ENCODE measurements at places on chromosomes 13 and 19. TPM values are rescaled to one million over a fixed set of nuclear protein-coding genes. Genes with fewer than 3 reads are reported as not detected.

ADAMTSL5 gene
- 0.99 TPM for total RNA-seq

DHRS12 gene
- total RNA-seq, result 26.9 TPM

CDX2 gene
- not detected for total RNA-seq

S1PR2 gene
- total RNA-seq, result 13.0 TPM

SPACA4 gene
- total RNA-seq, result not detected

WTIP gene
- total RNA-seq, result 19.1 TPM

- DNase-seq, result no peak
Measured at GRCh38 chr19:1081301-1082164, 13.6 kb downstream of the POLR2E start.

DNA sequence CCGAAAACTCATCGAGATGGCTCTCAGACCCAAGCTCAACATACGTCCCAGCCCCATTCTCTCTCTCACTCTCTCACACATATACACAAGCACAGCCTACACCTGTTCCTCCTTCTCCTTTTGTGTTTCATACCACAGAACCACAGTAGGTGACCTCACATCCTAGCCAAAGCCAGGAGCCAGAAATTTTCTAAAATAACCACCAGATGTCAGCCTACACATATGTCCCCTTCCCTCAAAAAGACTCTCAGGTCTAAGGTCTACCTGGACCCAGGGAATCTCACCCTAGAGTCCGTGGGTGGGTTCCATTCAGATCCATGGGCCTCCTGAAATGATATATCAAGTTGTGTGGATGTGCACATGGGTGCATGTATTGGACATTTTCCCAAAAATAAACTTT, 104.2 kb upstream of the IPO5 start:
- no peak for DNase-seq

- no peak for DNase-seq
Measured at GRCh38 chr19:54616821-54617560, 13.3 kb upstream of the LILRB1 start.

DNA sequence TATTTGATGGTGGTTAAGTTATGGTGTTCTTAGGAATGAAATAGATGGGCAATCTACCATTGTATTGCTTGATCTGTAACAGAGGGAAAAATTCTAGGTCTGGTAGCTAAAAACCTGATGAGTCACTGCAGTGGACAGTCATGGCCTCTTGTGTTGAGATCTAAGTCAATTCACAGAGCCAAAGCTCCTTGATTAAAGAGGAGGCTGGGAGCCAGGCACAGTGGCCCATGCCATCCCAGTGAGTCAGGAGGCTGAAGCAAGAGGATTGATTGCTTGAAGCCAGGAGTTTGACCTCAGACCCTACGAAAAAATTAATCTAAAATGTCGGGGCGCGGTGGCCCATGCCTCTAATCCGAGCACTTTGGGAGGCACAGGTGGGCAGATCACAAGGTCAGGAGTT, 67.1 kb upstream of the KPNA3 start:
- no peak for DNase-seq

- no peak for DNase-seq
Measured at GRCh38 chr13:21638319-21639282, 32.3 kb upstream of the FGF9 start.

- DNase-seq, result no peak
Measured at GRCh38 chr13:106418556-106418955, 116.9 kb downstream of the EFNB2 start.

GRCh38 chr13:50691681-50692263, 151.7 kb downstream of the DLEU7 start:
- DNase-seq, result no peak

- no peak for DNase-seq
Measured at GRCh38 chr13:38914070-38914469, 76.6 kb downstream of the STOML3 start.

- DNase-seq, result no peak
Measured at GRCh38 chr13:48400090-48400694, 12.7 kb downstream of the LPAR6 start.

GRCh38 chr13:22877421-22877820, 303.4 kb upstream of the SGCG start:
- no peak for DNase-seq

DNA sequence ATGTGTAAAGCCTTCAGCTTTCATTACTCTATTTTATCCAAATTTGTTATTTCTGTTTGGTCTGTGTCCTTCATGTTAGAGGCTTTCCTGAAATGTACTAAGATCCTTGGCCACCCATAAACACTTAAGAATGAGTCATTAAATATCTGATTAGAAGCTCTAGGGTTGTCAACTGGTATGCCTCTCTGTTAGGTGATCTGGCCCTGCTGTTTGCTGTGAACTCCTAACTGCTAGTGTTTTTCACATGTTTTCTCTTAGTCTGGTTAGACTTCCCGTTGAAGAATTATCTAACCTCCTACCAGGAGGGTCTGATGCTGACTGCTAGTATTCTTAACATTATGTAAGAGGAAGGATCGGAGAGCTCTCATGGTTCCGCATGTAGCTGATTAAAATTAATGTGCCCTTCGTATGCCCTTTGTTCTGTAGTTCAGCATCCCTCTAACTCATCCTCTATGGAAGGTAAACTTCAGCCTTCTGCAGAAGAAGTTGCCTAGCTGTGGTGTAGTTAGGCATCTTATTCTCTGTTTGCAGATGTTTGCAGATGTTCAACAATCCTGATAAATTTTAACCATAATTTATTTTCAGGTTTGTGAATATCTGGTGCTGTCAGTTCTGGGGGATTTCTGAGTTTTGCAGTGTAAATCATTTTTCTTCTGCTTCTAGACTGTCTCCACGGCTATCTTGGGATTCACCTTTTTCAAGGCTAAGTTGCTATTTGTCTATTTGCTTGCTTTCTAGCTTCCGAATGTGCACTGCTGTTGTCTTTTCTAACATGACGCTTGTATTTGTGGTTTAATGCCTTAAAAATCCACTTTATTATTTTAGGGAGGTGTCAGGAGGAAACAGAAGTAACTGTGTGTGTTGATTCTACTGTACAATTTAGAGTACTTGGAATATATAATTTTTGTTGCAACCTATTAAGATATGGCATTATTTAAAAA, 207.2 kb upstream of the SPRY2 start:
- no peak for DNase-seq

GRCh38 chr13:101917833-101918661, 465.6 kb downstream of the ITGBL1 start:
- no peak for DNase-seq

GRCh38 chr19:991932-992669, 8.0 kb downstream of the WDR18 start:
- no peak for DNase-seq

- DNase-seq, result no peak
Measured at GRCh38 chr19:38531515-38531914, 86.2 kb downstream of the MAP4K1 start.

DNA sequence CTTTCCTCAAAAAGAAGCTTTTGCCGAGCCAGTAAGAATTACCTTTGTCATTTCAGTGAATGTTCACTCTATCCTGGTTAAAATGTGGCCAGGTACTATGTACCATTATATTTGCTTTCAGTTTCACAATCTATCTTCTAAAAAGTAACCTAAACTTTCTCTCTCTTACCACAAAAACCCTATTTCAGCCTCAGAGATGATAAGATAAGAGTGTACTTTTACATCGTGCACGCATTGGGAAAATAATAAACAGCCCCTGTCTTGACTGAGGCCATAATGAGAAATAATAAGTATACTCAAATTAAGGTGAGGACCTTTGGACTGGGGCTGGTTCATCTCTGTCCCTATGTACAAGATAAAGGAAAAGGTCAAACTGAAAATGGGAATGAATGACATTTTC, 77.7 kb downstream of the ZNF726 start:
- no peak for DNase-seq

DNA sequence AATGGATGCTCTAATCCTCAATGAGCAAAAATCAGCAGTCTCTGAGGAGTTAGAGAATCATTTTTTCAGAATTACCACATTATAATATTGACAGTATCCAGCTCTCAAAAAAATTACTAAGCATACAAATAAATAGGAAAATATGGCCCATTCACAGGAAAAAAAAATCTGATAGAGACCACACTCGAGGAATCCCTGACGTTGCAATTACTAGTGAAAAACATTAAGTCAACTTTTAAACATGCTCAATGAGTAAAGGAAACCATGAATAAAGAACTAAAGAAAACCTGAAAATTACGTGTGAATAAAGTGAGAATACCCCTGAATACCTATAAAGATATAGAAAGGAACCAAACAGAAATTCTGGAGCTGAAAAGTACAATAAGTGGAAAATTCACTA, 38.7 kb upstream of the ZNF780A start:
- no peak for DNase-seq
